ENCODE measurements at places on chromosomes 7 and 10.

GRCh38 chr10:10871352-10871751, 146.3 kb upstream of the CELF2 start:
- H3K27ac ChIP-seq = peak overlapping the region; percentile 94
- DNase-seq = no peak
- H3K36me3 ChIP-seq = no peaks in the 10 kb centered on the region
- H3K27me3 ChIP-seq = no peaks in the 10 kb centered on the region

DNA sequence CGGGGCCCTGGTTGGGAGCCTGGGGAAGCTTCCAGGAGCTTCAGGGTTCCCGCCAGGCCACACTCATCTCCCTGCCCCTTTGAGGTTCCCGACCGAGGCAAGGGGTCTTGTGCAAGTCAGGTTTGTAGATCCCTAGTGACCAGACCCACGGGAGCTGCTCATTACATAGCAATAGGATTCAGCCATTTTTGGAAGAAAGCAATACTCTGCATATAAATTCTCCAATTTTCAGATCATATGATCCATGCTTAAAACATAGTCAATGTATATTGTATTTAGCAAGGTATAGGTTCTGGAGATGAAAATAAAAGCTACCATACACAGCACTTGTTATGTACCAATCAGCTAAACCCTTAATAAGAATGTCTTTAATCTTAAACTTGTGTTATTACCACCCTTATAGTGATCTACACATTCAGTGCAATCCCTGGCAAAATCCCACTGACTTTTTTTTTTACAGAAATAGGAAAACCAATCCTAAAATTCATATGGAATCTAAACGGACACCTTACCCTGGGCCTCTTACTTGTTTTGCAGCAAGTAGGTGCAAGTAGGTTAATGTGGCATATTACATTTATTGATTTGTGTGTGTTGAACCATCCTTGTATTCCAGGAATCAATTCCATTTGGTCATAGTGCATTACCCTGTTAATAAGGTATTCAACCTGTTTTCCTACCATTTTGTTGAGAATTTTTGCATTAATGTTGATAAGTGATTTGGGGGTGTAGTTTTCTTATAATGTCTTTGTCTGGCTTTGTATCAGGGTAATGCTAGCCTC, 13.8 kb upstream of the FKBP9 start:
- H3K27me3 ChIP-seq = no peaks in the 10 kb centered on the region
- peaks cover 7% of the 10 kb centered on the region for H3K4me1 ChIP-seq
- no peak overlapping the region for H3K27ac ChIP-seq
- DNase-seq = no peak

GRCh38 chr7:124566583-124566982, 199.0 kb downstream of the GPR37 start:
- peaks cover 7% of the 10 kb centered on the region for H3K4me1 ChIP-seq
- peak; percentile 29 for DNase-seq
- H3K36me3 ChIP-seq = no peaks in the 10 kb centered on the region
- H3K4me3 ChIP-seq = no peak overlapping the region
- no peaks in the 10 kb centered on the region for H3K27me3 ChIP-seq

- H3K36me3 ChIP-seq = no peaks in the 10 kb centered on the region
- no peak overlapping the region for H3K27ac ChIP-seq
- H3K27me3 ChIP-seq = no peaks in the 10 kb centered on the region
- DNase-seq = no peak
- no peaks in the 10 kb centered on the region for H3K4me1 ChIP-seq
Observed at GRCh38 chr10:123637326-123637880, 28.8 kb upstream of the GPR26 start.

DNA sequence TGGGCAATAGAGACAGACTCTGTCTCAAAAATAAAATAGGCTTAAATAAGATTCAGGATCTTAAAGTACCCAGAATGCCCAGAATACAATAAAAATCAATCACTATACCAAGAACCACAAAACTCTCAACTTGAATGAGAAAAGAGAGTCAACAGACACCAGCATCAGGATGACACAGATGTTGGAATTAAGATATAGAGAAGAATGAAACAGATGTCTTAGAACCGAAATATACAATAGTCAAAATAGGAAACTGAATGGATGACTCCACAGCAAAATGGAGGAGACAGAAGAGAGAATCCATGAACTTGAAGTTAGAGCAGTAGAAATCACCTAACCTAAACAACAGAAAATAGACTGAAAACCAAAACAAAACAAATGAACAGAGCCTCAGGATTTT, 29.6 kb downstream of the POR start:
- no peaks in the 10 kb centered on the region for H3K27me3 ChIP-seq
- no peak overlapping the region for H3K27ac ChIP-seq
- no peak overlapping the region for H3K4me3 ChIP-seq

DNA sequence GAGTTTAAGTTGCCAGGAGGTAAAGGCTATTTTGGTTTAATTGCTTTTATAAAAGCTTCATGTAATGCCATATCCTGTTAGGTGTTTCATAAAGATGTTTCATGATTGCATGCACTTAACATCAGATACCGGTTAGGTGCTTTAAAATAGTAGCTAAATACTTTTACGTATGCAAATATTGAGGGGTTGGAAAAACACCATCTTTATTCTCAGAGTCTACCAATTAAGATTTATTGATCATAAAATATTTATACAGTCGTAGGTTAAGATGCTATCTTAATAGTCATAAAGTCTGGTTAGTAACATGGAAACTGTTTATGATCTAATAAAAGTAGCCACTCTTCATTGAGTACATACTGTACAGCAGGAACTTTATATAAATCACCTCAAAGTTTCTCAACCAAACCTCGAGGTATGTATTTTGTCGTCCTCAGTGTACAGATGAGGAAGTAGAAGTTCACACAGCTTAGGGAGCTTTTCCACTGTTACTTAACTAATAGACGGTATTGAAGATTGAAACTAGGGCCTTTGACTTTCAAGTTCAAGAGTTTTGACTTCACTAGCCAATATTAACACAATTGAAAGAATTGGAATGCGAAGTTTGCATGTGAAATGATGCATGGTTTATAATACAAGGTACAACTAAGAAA, 897.1 kb downstream of the GATA3 start:
- no peaks in the 10 kb centered on the region for H3K36me3 ChIP-seq
- H3K4me1 ChIP-seq = no peaks in the 10 kb centered on the region
- no peak overlapping the region for H3K4me3 ChIP-seq
- no peak for DNase-seq
- no peak overlapping the region for H3K27ac ChIP-seq

- H3K36me3 ChIP-seq = no peaks in the 10 kb centered on the region
- H3K4me3 ChIP-seq = no peak overlapping the region
- no peak for DNase-seq
- no peak overlapping the region for H3K27ac ChIP-seq
- H3K27me3 ChIP-seq = peaks cover 7% of the 10 kb centered on the region
Observed at GRCh38 chr10:78985973-78986818, 82.6 kb upstream of the ZMIZ1 start.

GRCh38 chr10:114000457-114001010, 43.1 kb upstream of the ADRB1 start:
- no peaks in the 10 kb centered on the region for H3K36me3 ChIP-seq
- H3K27me3 ChIP-seq = peaks cover 16% of the 10 kb centered on the region
- H3K27ac ChIP-seq = no peak overlapping the region
- H3K4me3 ChIP-seq = no peak overlapping the region
- no peaks in the 10 kb centered on the region for H3K4me1 ChIP-seq

GRCh38 chr7:64872351-64873154, 30.5 kb upstream of the ZNF273 start:
- no peak overlapping the region for H3K27ac ChIP-seq
- H3K36me3 ChIP-seq = no peaks in the 10 kb centered on the region
- no peak overlapping the region for H3K4me3 ChIP-seq
- no peaks in the 10 kb centered on the region for H3K4me1 ChIP-seq

DNA sequence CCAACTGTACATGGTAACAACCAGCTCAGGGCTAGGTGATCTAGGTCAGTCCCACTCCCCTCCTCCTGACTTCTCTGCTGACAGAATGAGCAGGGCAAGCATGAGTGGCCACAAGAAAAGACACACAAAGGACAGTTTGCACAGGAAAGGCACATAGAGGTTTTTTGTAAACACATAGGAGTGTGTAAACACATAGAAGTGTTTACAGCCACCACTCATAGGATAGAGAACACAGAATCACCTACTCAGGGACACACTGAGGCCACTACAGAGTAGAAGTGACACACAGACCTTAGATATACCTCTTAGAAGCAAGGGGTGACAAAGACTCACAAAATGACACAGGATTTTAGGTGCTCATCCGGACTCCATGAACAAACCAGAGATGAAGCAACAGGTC, 19.0 kb downstream of the NUDCD3 start:
- peaks cover 12% of the 10 kb centered on the region for H3K36me3 ChIP-seq
- no peak for DNase-seq
- H3K27ac ChIP-seq = no peak overlapping the region

DNA sequence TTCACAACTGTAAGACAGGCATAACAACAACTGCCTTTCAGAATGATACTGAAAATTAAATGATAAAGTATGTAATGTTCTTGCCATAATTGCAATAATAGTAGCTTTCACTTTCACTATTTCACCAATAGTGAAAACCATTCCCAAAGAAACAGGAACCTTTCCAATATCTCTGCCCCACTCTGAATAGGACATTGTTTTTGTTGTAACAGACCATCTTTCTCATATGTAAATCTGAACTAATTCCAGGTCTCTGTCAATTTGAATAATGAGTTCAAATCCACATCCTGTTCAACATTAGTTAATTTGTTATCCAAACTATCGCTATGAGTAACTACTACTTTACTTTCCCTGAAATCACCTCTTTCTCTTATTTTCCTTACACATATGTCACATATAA, 148.0 kb downstream of the LRRN3 start:
- H3K36me3 ChIP-seq = no peaks in the 10 kb centered on the region
- DNase-seq = peak; percentile 76
- H3K27ac ChIP-seq = no peak overlapping the region
- no peaks in the 10 kb centered on the region for H3K4me1 ChIP-seq

DNA sequence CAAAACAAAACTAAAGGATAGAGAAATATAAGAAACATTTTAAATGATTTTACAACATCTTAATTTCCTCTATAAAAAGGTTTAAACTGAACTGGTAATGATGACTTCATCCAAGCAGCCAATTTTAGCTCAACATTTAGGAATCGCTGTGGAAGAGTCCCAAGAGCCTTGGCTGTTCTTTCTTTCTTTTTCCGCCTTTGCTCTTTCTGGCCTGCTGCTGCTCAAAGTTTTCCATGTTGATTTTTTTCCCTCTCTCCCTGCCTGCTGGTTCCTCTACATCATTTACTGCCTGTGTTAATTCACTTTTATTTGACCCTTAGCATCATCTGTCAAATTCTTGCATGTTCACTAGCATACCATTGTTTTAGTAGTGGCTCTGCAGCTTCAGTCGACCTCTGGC, 146.9 kb downstream of the EVX1 start:
- DNase-seq = no peak
- peaks cover 7% of the 10 kb centered on the region for H3K27me3 ChIP-seq
- no peaks in the 10 kb centered on the region for H3K36me3 ChIP-seq
- H3K27ac ChIP-seq = no peak overlapping the region

- H3K27me3 ChIP-seq = no peaks in the 10 kb centered on the region
- H3K36me3 ChIP-seq = peaks cover 6% of the 10 kb centered on the region
- H3K4me1 ChIP-seq = peaks cover 25% of the 10 kb centered on the region
- peak; percentile 56 for DNase-seq
Observed at GRCh38 chr7:127652333-127653248, 597 bp downstream of the SND1 start.

GRCh38 chr10:76401006-76401405, 969.6 kb downstream of the LRMDA start:
- peaks cover 24% of the 10 kb centered on the region for H3K4me1 ChIP-seq
- H3K4me3 ChIP-seq = no peak overlapping the region
- no peaks in the 10 kb centered on the region for H3K36me3 ChIP-seq
- DNase-seq = no peak

DNA sequence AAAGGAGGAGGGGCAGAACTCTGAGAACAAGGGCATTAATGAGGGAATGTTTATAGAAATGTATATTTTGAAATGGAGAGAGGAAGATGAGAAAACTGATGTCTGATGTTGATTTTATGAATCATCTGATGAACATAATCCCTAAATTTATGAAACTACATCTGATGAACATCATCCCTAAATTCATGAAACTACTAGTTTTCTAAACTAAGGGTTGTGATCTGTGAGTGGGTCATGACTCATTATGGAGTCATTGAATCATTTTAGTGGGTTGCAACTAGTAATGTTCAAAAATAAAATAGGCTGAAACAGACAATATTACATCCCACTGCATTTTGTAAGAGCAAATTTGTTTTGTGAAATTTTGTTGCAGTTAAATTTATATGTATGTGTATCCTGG, 442.6 kb upstream of the TEX47 start:
- peak; percentile 4 for DNase-seq
- no peaks in the 10 kb centered on the region for H3K27me3 ChIP-seq
- no peak overlapping the region for H3K4me3 ChIP-seq
- no peak overlapping the region for H3K27ac ChIP-seq
- H3K4me1 ChIP-seq = no peaks in the 10 kb centered on the region

DNA sequence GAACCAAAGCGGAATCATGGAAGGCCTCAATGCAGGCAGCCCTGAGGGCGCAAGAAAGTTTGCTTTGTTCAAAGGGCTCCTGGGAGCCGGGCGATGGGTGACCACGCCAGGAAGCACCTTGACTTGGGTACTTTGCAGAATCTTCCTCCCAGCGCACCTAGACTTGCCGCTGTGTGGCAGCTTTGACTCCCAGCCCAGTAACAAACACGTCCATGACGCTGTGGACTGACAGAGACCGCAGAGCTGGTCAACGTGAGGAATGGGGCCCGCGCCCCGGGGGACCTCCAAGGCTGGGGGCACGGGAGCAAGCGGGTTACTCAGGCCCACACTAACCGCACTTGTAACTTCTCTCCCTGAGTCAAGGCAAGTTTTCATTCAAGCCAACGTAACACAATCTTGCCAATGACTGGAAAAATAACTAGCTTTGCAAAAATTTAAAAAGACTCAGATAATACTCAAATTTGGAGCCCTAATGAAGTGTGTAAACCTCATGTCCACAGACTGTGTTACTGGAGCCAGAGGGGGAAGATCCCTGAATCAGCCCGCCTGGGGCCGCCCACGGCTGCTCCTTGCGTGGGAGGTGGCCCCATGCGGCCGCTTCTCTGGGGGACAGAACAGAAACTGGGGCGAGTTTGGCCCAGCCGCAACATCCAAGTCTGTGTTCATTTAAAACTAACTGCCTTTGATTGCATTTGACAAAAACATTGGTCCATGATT, 130.8 kb downstream of the DNAJB6 start:
- no peak overlapping the region for H3K4me3 ChIP-seq
- H3K4me1 ChIP-seq = no peaks in the 10 kb centered on the region
- DNase-seq = no peak
- H3K36me3 ChIP-seq = no peaks in the 10 kb centered on the region

DNA sequence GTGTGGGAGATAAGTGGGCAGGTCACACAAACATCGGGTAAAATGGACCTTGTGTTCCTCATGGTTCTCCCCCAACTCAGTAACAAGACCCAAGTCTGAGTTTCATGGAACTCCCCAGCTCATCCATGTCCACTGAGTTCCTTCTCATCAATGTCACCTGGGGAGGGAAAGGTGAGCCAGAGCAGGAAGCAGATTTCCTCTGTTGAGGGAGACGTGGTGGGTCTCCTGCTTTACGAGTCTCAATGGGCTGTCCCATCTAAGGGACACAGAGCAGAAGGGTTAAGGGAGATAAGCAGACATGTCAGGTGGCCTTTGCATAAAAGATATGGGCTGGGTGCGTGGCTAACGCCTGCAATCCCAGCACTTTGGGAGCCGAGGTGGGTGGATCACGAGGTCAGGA, 56.5 kb upstream of the SORCS3 start:
- no peak overlapping the region for H3K4me3 ChIP-seq
- H3K4me1 ChIP-seq = peaks cover 13% of the 10 kb centered on the region
- DNase-seq = no peak
